Esophagus muscularis mucosa (tissue), 4 donors: ENCODE measurements at places on chromosomes 2 and 18. TPM values are rescaled to one million over a fixed set of nuclear protein-coding genes. Genes with fewer than 3 reads are reported as not detected.
A peak's percentile ranks its signal among the peaks of the same experiment; 100 is the strongest.

ERMN gene
- not detected for total RNA-seq

C2orf78 gene
- total RNA-seq = not detected

KCNJ3 gene
- total RNA-seq = 4.2 TPM

E2F6 gene
- total RNA-seq = 10.9 TPM

IL18R1 gene
- 2.8 TPM for total RNA-seq

DNA sequence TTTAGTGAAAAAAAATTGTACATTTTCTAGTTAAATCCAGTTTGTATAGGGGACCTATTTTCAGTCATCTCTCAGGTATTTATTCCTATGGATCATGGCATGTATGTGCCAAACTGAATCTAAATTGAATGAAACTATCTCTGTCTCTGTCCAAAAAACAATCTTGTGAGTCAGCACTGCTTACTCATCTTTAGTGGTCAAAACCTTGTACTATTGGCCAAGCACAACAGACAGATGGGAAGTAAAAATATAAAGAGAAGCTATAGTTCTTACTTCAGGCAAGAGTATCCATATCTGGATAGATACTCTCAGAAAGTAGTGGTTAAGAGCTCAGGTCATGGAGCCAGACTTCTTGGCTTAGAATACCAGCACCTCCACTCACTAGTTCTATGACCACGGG lies 76.0 kb upstream of the KLHL14 start:
- no peak for DNase-seq

- no peak for DNase-seq
Observed at GRCh38 chr2:120357768-120358167, 11.8 kb downstream of the INHBB start.

DNA sequence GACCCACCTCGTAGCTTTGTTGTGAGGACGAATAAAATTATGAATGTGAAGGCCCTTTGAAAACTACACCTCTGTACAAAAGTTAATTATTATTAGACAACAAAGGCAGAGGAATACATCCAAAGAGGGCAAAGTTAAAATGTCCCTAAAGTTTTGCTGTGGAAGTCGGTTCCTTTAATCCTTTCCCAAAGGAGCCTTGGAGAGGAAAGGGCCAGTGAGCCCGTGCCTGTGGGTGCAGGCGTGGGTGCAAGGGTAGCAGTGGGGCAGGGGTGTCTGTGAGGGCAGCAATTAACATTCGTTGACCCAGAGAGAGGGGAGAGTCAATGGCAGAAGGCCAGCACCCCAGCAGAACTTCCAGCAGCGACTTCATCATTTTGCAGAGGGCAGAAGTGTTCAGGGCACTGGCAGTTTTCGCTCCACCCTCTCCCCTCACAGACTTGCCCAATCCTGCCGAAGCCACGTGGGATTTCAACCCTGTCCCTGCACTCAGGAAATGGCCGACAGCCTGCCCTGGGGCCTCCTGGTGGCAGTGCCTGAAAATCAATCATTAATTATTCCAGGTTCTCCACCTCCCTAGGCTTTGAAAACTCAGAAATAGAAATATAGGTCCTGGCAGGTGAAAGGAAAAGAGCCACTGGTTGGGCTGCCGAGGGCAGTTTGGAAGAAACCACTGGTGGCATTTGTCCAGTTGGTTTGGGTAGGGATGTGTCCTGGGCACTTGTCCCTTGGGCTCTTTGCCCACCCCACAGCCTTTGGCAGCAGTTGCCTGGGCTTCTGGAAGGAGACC lies 4.2 kb upstream of the PAX8 start:
- DNase-seq = no peak

DNA sequence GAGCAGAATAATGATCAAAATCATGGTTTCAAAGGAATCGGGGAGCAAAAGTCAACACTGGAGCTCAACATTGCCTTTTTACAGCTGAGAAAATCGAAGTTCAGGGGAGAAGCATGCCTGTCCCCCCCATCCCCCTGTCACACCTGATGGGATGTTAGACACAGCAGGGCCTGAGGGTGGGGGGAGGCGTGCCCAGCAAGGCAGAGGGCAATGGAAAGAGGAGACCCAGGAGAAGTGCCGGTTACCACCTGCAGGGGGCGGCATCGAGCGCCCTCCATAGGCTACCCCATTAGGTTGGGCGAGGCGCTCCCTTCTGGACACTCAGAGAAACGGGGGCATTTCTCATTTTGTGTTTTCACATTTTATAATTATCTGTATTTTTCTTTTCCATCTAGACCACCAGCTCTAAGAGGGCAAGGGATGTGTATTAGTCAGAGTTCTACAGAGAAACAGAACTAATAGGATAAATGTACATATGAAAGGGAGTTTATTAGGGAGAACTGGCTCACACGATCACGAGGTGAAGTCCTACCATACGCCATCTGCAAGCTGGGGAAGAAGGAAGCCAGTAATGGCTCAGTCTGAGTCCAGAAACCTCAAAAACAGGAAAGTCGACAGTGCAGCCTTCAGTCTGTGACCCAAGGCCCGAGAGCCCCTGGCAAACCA lies 271.3 kb downstream of the LRATD1 start:
- DNase-seq = no peak

GRCh38 chr2:173659509-173659908 lies 304.8 kb downstream of the CDCA7 start:
- no peak for DNase-seq

GRCh38 chr2:1207962-1208510 lies 205.2 kb upstream of the TPO start:
- peak; percentile 80 for DNase-seq

GRCh38 chr2:69985216-69985615 lies 23.8 kb upstream of the ASPRV1 start:
- no peak for DNase-seq

GRCh38 chr18:66329716-66330115 lies 274.2 kb downstream of the CDH19 start:
- no peak for DNase-seq

DNA sequence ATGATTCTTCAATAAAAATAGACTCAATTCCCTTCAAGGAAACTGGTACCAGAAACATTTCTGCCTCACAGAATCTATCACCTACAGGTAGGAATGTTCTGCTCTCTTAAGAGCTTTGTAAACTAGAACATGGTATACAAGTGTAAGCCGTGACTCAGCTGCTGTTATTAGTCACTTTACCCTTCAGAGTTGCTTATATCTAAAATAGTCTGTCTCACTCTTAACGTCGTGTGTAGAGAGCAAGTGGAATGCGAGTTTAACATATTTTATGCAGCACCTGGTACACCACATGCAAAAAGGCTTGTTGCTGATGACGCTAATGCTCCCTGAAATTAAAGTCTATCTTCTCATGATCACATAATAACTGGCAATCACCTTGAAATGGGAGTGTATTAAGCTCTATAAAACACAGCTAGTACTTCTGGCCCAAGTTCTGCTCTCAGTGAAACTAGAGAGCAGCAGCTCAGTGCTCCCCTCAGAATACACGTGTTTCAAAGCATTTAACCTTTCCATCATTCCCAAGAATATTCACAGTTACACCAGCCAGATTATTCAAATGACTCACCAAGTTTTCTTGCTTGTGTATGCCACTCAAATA lies 420.0 kb downstream of the ZEB2 start:
- no peak for DNase-seq

- no peak for DNase-seq
Observed at GRCh38 chr2:11631462-11631861, 38.5 kb downstream of the NTSR2 start.

GRCh38 chr18:74500372-74500771 lies 4.2 kb downstream of the CNDP2 start:
- DNase-seq = no peak

GRCh38 chr2:231323316-231323715 lies 72.2 kb upstream of the B3GNT7 start:
- no peak for DNase-seq

GRCh38 chr2:151872463-151872862 lies 44.2 kb upstream of the ARL5A start:
- DNase-seq = no peak
